ENCODE measurements at places on chromosomes 16 and 17. TPM values are rescaled to one million over a fixed set of nuclear protein-coding genes. Genes with fewer than 3 reads are reported as not detected.

KRT25 gene
- total RNA-seq = not detected

SPAG7 gene
- total RNA-seq = 40.4 TPM

PHAF1 gene
- total RNA-seq = 21.7 TPM

SCGB1C2 gene
- total RNA-seq = not detected

All from diencephalon (tissue), 1 donor.